Activated CD4-positive, alpha-beta T cell treated with anti-CD3 and anti-CD28 coated beads, Interleukin-2, amount 10 ng/mL, durations not matched to agents 24 days and 14 days (primary cell): ENCODE measurements at places on chromosomes 4 and X. TPM values are rescaled to one million over a fixed set of nuclear protein-coding genes. Genes with fewer than 3 reads are reported as not detected.

DNA sequence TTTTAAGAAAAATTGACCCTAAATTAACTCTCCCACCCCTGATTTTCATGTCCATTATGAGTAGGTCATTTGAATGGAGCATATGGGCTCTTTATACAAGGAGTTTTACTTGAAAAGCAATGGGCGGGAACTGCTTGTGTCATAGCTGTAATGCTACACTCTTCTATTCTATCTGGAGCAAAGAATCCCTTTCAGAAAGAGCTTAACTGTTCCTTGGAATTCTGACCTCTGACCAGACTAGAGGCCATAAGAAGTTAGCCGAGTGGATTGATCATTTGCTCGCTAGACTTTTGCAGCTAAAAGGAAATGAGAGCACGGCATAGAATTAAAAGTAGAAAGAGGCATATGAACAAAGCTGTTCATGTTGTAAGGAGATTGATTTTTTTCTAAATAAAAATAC, 79.1 kb downstream of the DOCK11 start:
- no peaks in the 10 kb centered on the region for H3K27me3 ChIP-seq
- H3K4me1 ChIP-seq, result peaks cover 4% of the 10 kb centered on the region
- no peak overlapping the region for H3K4me3 ChIP-seq
- DNase-seq, result no peak

- no peak overlapping the region for H3K27ac ChIP-seq
- no peak for DNase-seq
- no peaks in the 10 kb centered on the region for H3K4me1 ChIP-seq
Measured at GRCh38 chr4:84901173-84901572, 65.3 kb downstream of the WDFY3 start.

GRCh38 chr4:142449771-142450373, 396.2 kb downstream of the INPP4B start:
- DNase-seq, result no peak
- H3K27me3 ChIP-seq, result no peaks in the 10 kb centered on the region
- no peak overlapping the region for H3K4me3 ChIP-seq
- H3K27ac ChIP-seq, result no peak overlapping the region

DNA sequence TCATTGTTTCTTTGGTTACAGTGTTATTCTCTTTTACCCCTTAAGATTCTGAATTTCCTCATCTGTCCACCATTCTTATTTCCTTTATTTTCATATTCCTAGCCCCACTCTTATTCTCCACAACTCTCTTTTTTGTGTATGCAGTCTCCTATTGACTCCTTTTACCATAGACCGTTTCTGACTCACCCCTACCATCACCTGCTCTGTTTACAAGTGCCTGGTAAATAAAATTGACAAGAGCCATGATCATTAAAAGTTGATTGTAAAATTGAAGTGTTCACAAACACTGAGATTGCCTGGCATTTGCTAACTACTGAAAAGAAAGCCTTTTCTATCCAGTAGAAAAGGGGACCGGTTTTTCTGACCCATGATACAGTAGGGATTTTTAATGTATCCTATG, 54.4 kb downstream of the MRPL1 start:
- H3K27me3 ChIP-seq, result no peaks in the 10 kb centered on the region
- peaks cover 43% of the 10 kb centered on the region for H3K36me3 ChIP-seq
- no peak overlapping the region for H3K27ac ChIP-seq
- peaks cover 12% of the 10 kb centered on the region for H3K4me1 ChIP-seq

DNA sequence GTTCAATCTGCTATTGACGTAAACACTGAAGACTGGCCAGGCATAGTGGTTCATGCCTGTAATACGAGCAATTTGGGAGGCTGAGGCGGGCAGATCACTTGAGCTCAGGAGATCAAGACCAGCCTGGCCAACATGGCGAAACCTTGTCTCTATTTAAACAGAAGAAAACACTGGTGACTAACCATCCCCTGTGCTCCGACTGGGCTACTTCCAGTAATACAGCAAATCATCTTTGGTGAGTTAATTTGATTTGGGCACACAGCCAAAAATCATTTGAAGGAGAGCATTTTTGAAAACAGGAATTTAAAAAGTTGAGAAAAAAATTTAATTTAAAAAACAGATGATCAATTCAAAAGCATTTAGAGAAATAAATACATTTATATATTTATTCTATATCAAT, 52.0 kb downstream of the SEC24D start:
- H3K4me1 ChIP-seq, result peaks cover 2% of the 10 kb centered on the region
- no peaks in the 10 kb centered on the region for H3K27me3 ChIP-seq
- H3K27ac ChIP-seq, result no peak overlapping the region
- DNase-seq, result peak; percentile 25
- peaks cover 20% of the 10 kb centered on the region for H3K36me3 ChIP-seq

GRCh38 chr4:160563552-160564282, 1460.8 kb downstream of the RAPGEF2 start:
- no peak overlapping the region for H3K4me3 ChIP-seq
- no peaks in the 10 kb centered on the region for H3K4me1 ChIP-seq
- no peak overlapping the region for H3K27ac ChIP-seq

DNA sequence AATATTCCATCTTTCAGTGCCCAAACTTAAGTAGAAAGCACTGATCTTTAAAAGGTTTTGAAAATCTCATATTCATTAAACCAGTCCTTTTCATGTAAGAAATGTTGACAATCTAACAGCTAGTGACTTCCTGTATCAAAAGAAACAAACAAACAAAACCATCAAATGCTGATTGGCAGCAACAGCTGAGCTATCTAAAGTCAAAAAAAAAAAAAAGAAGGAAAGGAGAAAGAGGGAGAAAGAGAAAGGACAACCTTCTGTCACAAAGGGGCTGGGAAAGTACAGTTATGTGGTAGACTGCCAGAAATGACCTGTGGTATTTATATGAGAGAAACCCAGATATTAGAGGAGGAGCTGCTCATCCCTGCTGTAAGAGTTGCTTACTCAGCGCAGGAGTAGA, 614.6 kb upstream of the SMIM31 start:
- DNase-seq, result no peak
- H3K27ac ChIP-seq, result no peak overlapping the region
- H3K4me1 ChIP-seq, result no peaks in the 10 kb centered on the region
- no peaks in the 10 kb centered on the region for H3K27me3 ChIP-seq

DNA sequence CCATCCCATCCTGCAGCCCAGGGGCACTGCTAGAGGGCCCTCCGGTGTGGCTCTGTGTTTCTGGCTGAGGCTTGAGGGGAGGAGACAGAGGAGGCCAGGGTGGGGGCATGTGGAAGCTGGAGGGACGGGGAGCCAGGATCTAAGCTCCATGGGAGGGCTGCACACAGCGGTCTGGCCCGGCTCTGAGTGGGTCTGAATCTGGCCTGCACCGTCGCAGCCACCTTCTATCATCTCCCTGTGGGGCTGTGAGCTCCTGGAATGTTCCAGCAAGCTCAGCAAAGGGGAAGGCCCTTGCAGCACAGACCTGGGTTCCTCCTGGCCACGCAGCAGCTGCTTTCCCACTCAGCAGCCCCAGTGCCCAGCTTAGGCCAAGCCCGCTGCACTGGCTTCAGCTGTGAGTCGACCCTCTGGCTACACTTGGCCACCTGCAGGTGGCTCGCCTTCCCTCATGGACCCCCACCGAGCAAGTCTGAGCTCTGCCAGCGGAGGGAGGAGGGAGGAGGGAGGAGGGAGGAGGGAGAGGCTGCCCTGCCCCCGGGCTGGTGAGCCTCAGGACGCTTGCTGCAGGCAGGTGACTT, 5.3 kb downstream of the NKX1-1 start:
- peaks cover 16% of the 10 kb centered on the region for H3K27me3 ChIP-seq
- H3K27ac ChIP-seq, result no peak overlapping the region
- no peak overlapping the region for H3K4me3 ChIP-seq
- H3K4me1 ChIP-seq, result peaks cover 3% of the 10 kb centered on the region
- H3K36me3 ChIP-seq, result peaks cover 7% of the 10 kb centered on the region
- no peak for DNase-seq

- peaks cover 3% of the 10 kb centered on the region for H3K4me1 ChIP-seq
- no peak overlapping the region for H3K4me3 ChIP-seq
- DNase-seq, result no peak
- H3K36me3 ChIP-seq, result no peaks in the 10 kb centered on the region
Measured at GRCh38 chr4:121477480-121477879, 96.7 kb upstream of the QRFPR start.

DNA sequence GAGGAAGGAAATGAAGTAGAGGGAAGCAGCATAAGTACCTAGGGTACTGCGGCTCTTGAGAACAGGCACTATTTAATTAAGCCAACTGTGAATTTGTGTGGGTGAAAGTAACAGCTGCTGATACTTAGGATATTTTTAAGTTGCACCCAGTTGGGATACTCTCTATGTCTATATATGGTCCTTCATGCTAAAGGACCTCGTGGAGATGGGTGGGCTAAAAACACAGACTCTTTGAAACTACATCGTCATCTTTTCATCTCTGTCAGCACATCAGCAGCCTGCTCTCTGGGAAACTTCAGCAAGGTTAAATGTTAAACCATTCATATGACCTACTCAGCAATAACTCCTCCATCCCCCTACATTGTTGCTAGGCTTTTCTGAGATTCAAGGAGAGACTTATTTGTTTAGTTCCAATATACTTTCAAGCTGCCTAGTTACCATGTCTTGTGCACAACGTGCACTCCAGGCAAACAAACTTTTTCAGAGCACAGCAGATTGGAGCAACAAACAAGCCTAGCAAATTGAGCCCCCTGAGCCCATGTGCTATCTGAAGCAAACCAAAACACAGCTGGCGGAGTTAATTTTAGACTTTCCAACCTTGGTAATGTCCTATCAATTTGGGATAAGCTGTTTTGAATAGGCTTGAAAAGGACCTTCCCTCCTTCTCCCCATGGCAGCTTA, 6.2 kb upstream of the MOB1B start:
- H3K4me1 ChIP-seq, result no peaks in the 10 kb centered on the region
- no peaks in the 10 kb centered on the region for H3K36me3 ChIP-seq
- H3K27ac ChIP-seq, result no peak overlapping the region
- DNase-seq, result no peak
- no peaks in the 10 kb centered on the region for H3K27me3 ChIP-seq

DNA sequence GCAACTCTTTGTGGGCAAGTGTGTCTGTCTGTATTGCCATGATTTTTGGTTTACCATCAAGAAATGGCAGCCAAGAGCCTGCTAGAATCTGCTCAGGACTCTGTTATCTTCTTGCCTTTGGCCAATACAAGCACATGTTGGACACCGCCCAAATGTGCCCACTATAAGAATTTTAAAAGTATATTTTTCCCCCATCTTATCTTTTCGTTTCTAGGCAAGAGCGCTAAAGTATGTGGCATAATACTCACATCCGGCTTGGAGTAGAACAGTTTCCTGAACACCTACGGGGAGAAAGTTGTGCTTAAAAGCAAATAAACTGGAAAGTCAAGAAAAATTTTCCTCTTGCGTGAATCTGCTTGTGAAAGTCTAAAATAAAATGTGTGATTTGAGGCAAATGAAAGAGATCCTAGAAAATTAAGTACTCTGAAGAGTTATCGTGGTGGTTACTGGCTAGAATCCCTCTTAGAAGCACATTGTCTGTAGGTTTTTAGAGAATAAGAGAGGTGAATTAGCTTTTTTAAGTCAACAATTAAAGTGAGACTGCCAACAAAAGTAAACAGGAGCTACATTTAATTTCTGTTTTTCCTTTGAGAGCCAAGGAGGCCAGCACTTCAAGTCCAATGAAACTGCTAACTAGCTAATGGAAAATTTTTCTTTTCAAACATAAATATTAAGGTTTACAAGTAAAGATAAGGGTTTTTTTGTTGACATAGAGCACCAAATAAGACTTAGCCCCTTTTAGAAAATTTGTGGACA, 220.2 kb downstream of the SOWAHB start:
- no peaks in the 10 kb centered on the region for H3K36me3 ChIP-seq
- H3K27ac ChIP-seq, result no peak overlapping the region
- no peaks in the 10 kb centered on the region for H3K4me1 ChIP-seq
- H3K27me3 ChIP-seq, result peaks cover 24% of the 10 kb centered on the region

DNA sequence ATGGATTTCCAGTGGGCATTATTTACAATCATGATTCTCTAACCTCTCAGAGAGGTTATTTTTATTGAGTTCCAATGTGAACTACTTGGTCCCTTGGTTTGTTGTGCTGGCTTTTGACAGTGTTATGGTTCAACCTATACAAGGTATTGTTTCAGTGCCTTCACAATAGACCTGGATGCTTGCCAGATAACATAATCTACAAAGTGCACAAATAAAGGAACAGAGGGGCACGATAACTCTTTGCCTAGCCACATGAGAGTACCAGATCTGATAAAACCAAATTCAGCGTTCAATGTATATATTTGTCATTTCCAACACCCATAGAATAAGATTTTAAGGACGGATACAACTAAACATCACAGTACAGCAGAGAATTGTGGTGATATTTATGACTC, 120.8 kb downstream of the RASL11B start:
- no peak overlapping the region for H3K4me3 ChIP-seq
- H3K27me3 ChIP-seq, result no peaks in the 10 kb centered on the region
- DNase-seq, result no peak

GRCh38 chr4:143215873-143216272, 31.2 kb downstream of the USP38 start:
- H3K4me1 ChIP-seq, result peaks cover 2% of the 10 kb centered on the region
- no peak overlapping the region for H3K27ac ChIP-seq
- H3K36me3 ChIP-seq, result peaks cover 29% of the 10 kb centered on the region
- H3K4me3 ChIP-seq, result no peak overlapping the region

Gene UGT2B11
- total RNA-seq, result not detected in 2 replicates

Gene HSFX2
- 0.28 TPM in 1 of 2 replicates, not detected in the other for total RNA-seq

Gene NMU
- not detected in 2 replicates for total RNA-seq

Gene N4BP2
- total RNA-seq, result 24.5 and 24.7 TPM in 2 replicates

Gene GPAT3
- total RNA-seq, result 3.6 and 3.7 TPM in 2 replicates

Gene SLC16A2
- total RNA-seq, result 0.40 and 0.58 TPM in 2 replicates

Gene AR
- total RNA-seq, result 0.05 TPM in 1 of 2 replicates, not detected in the other

Gene MAGEC2
- total RNA-seq, result not detected in 2 replicates
